ENCODE measurements at places on chromosomes 1 and 21.

- DNase-seq, result no peak
Measured at GRCh38 chr1:192726820-192727504, 81.9 kb upstream of the RGS2 start.

DNA sequence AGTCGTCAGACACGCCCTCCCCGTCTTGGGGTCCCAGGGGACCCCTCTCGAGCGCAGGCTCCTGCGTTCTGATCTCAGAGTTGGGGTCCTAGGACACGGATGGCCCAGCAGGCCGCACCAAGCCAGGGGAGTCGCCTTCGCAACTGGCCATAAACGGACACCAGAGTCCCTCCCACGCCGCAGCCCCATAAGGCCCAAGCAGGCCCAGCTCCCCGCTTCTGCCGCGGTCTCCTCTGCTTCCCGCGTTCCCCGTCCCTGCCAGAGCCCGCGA, 633 bp downstream of the DMRTA2 start:
- no peak for DNase-seq

DNA sequence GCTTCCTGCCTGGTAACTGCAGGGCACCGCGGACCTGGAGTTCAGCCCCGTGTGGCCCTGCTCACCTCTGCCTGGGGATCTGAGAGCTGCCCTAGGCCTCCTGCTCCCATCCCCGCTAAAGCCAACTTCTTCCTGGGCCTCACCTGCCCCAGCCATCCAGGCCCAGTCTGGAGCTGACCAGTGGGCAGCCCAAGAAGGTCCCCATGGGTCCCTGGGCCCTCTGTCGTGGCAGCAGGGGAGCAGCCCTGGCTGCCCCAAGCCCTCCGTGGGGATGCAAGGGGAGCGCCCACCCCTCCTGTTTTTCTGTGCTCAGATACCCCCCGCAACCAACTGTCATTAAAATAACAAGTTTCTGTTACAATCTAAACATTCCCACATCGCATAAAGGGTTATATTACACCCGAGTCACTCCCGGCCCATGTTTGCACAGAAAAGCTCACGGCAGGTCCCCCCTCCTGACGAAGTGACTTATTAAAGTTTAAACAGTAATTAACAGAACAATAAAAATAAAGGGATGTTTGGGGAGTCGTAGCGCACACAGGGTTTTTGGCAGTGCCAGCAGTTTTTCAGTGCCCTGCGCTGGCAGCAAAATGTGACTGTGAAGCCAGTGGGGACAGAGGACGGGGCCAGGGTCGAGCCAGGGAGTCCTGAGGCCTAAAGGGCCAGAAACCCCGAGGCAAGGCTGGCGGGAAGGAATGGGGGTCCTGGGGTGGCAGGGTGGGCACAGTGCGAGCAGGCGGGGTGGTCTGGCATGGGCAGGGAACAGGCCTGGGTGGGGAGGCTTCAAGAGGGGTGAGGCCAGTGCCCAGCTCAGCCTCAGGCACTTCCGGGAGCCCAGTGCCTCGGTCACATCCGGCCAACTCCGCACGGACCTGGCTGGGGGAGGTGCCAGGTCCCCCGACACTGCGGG, 121.5 kb downstream of the CASZ1 start:
- no peak for DNase-seq

GRCh38 chr1:151062741-151063371, 2.7 kb downstream of the MLLT11 start:
- DNase-seq, result peak; percentile 44

GRCh38 chr21:28688381-28688780, 304.3 kb downstream of the LTN1 start:
- DNase-seq, result no peak

- DNase-seq, result no peak
Measured at GRCh38 chr1:223700942-223701637, 11.2 kb upstream of the CAPN2 start.

GRCh38 chr1:25977801-25978200, 20.1 kb downstream of the PAFAH2 start:
- no peak for DNase-seq

DNA sequence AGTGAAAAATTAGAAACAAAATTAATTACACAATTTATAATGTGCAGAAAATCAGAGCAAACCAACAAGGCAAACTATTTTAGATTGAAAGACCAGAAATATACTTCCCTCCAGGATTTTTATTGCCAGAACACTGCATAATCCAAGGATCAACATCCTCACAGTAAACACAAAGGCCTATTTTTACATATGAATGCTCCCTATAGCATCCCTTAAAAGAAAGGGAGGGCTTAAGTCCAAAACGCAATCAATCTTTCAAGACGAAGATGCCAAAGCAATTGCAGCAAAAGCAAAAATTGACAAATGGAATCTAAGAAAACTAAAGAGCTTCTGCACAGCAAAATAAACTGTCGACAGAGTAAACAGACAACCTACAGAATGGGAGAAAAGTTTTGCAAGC, 18.6 kb upstream of the CHIA start:
- no peak for DNase-seq

DNA sequence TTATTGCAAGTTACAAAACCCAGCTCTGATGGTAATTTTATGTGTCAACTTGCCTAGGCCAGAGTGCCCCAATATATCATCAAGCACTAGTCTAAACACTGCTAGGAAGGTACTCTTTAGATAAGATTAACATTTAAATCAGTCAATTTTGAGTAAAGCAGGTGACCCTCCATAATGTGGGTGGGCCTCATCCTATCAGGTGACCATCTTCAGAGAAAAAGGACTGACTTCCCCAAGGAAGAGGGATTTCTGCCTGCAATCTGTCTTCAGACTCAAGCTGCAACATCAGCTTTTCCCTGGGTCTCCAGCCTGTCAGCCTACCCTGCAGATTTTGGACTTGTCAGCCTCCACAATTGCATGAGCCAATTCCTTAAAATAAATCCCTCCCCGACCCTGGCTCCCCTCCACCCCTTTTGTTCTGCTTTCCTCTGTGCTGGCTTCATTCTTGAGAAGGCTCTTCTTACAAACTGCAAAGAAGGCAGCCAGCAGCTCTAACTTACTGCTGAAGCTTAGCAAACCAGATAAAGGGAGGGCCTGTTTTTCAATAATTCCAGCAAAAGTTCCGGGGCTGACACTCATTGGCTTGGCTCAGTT, 56.4 kb upstream of the RUNX3 start:
- DNase-seq, result peak; percentile 14

DNA sequence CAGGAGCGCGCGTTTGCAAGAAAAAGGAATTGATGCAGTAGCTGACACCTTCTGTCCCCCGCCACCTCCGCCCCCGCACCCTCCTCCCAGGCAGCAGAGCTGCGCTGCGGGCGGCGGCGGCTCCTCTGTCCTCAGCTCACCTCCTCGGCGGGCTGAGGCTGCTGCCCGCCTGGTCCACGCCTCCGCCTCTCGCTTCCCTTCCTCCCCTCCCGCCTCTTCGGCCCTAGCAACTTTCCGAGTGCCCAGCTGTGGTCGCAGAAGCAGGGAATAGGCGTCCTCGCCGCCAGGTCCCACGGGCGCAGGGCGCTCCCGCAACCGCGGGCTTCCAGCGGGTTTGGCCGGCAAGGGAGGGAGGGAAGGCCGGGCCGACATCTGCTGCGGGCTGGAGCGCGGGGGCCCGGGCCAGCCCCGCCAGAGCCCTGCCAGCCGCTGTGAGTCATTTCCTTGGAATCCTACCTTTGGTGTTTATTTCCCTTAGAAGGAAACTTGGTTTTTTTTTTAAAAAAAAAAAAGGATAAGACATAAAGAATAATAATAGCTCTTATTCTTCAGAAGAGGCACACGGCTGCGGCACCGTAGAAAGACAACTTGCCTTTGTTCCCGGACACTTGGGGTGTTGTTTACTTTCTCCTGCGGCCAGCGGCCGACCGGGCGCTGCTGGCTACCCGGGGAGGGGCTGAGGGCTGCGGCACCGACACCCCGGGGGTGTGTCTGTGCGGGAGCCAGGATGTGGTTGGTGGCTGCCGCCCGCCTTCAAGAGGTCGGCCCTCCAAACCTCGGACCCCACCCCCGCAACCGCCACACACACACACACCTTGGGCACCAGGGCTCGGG, 1.1 kb downstream of the SERTAD4 start:
- DNase-seq, result peak; percentile 74

GRCh38 chr1:156225677-156226014, 12.8 kb downstream of the PMF1 start:
- no peak for DNase-seq

- no peak for DNase-seq
Measured at GRCh38 chr1:205935869-205936268, 7.4 kb downstream of the SLC26A9 start.

DNA sequence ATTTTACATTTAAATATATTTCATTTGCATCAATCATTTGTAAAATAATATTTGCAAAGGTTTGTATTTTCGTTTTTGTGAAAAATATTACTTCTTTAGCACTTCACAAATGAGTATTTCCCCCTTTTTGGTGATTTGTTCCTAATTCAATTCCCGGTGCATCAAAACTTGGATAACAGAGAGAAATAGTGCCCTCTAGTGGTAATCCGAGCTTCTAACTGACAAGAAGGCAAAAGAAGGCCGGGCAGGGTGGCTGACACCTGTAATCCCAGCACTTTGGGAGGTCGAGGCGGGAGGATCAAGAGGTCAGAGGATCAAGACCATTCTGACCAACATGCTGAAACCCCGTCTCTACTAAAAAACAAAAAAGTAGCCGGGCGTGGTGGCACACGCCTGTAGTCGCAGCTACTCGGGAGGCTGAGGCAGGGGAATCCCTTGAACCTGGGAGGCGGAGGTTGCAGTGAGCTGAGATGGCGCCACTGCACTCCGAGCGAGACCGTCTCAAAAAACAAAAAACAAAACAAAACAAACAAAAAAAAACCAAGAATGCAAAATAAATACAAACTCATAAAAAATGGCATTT, 137.7 kb downstream of the COL11A1 start:
- DNase-seq, result peak; percentile 6

DNA sequence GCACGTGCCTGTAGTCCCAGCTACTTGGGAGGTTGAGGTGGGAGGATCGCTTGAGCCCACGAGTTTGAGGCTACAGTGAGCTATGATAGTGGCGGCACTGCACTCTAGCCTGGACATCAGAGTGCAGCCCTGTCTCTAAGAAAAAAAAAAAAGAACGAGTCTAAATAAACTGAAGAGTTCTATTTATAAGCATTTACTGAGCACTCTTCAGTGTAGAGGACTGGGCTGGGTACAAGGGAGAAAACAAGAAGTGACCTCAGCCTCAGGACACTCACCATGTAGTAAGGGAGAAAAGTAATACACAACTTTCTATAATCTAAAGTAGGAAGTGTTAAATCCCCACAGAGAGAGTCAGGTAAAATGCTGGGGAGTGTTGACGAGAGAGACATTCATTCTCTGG, 35.0 kb downstream of the NAV1 start:
- DNase-seq, result no peak

DNA sequence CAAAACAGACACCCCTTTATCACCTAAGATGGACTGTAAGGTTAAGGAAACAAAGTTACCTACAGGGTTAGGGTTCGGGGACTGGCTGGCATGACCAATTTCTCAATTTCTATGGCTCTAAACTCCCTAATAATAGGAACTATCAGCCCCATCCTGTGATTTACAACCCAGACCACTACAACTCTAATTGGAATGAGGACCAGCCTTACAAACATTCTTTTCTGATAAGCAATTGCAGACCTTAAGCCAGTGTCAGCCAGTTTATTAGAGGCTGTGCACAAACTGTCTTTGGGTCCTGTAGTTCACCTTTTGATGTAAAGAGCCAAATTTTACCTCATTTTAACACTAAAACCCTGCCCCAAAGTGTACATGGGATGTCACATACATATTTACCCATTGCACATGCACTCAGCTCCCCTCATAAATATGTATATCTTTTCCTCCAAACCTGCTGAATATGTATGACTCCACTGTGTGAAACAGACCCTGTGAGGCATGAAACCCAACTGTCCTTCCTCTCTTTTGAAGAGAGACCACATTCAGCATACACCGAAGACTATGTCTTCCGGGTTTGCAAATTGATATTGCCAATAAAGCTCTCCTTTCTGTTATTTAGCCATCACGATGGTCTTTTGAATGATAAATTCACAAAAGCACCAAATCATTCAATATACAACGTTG, 7.3 kb upstream of the APP start:
- DNase-seq, result no peak

DNA sequence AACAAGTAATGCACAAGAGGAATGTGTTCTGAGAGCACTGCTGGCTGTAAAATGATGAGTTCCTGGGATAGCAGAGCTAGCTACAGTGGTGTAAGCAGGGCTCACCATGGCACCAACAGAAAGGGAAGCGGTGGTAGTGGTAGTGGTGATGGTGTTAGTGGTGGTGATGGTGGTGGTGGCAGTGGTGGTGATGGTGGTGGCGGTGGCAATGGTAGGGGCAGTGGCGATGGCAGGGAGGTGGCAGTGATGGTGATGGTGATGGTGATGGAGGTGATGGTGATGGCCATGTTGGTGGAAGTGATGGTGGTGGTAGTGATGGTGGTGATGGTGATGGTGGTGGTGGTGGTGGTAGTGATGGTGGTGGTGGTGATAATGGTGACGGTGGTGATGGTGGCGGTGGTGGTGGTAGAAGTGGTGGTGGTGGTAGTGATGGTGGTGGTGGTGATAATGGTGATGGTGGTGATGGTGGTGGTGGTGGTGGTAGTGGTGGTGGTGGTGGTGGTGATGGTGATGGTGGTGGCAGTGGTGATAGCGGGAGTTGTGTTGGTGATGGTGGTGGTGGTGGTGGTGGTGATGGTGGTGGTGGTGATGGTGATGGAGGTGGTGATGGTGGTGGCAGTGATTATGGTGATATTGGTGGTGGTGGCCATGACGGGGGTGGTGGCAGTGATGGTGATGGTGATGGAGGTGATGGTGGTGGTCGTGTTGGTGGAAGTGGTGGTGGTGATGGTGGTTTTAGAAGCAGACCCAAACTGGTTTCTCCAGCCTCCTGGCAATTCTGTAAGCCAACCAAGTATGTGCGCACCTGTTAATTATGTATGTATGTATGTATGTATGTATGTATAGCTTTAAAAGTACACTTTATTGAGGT, 254.1 kb downstream of the TRABD2B start:
- no peak for DNase-seq

GRCh38 chr1:14723401-14723800, 124.9 kb downstream of the KAZN start:
- DNase-seq, result no peak

DNA sequence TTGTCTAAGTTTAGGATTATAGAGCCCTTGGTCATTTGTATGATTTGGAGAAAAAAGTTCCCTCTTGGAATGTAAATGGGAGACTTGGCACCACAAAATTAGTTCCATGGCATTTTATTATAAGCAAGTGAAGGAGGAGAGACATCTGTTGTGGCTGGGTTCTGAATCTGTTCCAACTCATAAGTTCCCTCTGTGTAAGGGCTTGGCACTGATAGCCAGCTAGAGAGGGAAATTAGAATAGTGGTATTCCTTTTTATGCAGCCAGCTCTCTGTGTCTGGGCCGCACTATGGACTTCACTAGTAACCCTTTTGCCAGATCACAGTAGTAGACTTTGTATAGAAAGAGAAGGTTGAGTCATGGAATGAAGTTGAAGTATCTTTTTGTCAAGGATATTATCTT, 31.1 kb downstream of the GNAI3 start:
- no peak for DNase-seq

- no peak for DNase-seq
Measured at GRCh38 chr1:91850708-91851107, 35.2 kb downstream of the TGFBR3 start.

GRCh38 chr1:155179112-155180031, 5.7 kb downstream of the TRIM46 start:
- no peak for DNase-seq

- DNase-seq, result peak; percentile 31
Measured at GRCh38 chr1:25099343-25099951, 132.9 kb downstream of the SYF2 start.

GRCh38 chr1:167533851-167534300, 15.5 kb upstream of the CD247 start:
- peak; percentile 57 for DNase-seq

All from putamen (tissue), 1 donor.